ENCODE measurements at places on chromosomes 1 and 21.

DNA sequence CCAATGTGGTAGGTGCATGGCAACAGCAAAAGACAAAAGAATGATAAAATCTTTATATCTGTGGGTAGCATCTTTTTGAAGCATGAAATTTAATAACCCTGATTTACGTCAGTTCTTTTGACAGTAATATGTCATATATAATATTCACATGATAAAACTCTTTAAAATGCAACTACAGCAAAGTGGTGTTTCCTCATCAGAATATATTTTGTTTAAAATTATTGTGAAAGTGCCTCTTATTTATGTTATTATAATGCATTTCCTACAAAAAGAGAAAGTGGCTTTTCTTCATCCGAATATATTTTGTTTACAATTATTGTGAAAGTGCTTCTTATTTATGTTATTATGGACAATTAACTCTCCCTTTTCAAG is 46.9 kb upstream of the EEIG2 start:
- no peak for DNase-seq

DNA sequence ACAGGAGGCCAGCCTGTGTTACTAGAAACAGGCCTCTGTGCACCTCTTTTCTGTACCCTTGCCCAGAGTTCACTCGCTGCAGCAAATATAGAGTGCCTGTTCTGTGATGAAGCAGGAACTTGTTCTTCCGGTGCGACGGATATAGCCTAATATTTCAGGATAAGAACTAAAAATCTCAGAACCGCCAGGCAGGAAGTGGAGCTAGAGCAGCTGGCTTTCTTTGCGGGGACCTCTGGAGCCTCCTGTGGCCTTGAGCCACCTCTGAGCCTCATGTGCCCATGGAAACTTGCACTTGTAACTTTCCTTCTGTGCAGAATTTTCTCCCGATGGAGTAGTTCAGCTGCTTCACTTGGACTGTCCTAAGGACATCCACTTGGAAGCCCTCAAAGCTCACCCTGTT is 44.5 kb upstream of the VAMP3 start:
- DNase-seq, result no peak

DNA sequence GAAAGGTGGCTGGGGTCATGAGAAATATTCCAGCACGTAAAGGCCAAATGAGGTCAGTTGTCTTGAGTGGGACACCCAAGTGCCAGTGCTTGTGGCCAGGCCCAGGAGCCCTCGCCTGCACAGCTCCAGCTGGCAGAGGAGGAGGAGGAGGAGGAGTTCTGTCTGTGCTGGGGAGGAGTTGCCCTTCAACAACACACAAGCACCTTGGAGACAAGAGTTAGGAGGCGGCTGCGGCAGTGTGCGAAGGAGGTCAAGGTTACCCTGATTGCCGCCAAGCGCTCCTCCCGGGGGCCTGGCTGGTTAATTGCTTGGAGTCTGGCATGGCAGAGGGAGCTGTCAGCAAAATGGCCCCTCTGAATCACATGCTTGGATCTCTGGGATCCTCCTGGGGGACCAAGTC is 45.1 kb downstream of the GRIK3 start:
- DNase-seq, result no peak

DNA sequence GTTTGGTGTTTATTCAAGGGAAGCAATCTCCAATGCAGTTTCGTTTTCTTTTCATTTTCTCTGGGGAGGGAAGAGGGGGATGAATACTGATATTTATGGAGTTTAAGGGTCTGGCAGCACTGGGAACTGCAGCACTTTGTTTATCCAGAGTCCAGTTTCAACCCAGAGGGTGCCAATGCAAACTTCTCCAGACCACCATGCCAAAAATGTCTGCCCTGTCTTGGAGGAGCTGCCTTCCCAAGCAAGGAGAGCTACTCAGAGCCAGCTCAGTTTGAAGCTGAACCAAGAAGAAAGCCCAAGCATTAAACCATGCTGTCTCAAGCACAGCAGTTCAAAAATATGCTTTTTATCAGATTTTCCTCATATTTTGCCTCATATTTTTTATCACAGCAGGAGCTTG is 589.7 kb downstream of the LMO4 start:
- DNase-seq, result no peak

DNA sequence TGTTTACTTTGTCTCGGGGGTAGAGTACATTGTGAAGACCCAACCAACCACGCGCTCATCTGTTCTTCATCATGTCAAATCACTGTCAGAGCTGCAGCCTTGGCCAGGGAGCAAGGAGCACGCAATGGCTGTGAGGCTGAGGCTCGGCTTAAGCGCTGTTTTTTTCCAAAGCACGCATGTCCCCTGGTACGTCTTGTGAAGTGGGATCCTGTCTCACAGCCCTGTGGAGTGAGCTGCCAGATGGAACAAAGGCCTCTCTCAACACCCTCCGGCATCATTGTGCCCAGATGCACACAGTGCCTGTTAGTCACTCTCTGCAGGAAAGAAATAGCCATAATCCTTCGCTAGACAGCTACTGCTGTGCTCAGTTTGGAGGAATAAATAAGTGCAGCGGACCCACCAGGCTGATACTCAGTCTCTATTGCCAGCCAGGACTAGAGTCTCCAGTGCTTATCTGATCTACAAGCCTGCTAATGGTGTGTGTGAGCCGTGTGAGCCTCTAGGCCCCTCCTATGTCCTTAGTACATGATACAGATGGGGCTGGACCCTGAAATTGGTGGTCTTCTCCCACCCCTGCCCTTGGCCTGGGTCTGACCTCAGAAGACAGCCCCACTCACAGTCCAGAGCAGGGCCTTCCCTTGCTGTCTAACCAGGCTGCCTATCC is 91.3 kb upstream of the COA6 start:
- no peak for DNase-seq

DNA sequence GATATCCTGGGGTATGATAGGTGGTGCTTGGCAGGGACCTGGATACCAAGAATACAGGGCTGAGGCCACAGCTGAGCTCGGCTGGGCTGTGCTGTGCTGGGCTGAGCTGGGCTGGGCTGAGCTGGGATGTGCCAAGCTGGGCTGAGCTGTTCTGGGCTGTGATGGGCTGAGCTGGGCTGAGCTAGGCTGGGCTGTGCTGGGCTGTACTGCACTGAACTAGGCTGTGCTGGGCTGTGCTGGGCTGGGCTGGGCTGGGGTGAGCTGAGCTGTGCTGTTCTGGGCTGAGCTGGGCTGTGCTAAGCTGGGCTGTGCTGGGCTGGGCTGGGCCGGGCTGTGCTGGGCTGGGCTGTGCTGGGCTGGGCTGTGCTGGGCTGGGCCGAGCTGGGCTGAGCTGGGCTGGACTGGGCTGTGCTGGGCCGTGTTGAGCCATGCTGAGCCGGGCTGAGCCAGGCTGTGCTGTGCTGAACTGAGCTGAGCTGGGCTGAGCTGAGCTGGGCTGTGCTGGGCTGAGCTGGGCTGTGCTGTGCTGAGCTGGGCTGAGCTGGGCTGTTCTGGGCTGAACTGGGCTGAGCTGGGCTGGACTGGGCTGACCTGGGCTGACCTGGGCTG is 94.7 kb upstream of the ACTRT2 start:
- no peak for DNase-seq

DNA sequence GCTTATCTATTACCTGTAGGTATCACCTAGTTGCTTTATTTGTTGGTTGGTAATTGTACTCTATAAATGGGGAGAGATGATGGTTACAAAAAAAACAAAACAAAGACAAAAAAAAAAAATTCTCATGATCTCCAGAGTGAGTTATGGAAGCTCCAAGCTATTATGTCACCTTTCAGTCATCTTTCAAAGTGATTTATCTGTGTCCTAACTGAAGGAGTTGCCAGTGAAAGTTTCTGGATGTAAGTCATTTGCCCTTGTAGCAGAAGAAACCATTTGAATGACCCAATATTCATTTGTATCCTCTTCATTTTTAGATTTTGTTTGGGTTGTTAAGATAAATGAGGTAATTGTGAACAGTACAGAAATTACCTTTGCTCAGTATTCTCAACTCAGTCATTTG is 3.6 kb downstream of the SLC35F3 start:
- no peak for DNase-seq

Data from effector CD8-positive, alpha-beta T cell (primary cell).